AG04449 (cell line): ENCODE measurements at places on chromosomes 4 and X.

DNA sequence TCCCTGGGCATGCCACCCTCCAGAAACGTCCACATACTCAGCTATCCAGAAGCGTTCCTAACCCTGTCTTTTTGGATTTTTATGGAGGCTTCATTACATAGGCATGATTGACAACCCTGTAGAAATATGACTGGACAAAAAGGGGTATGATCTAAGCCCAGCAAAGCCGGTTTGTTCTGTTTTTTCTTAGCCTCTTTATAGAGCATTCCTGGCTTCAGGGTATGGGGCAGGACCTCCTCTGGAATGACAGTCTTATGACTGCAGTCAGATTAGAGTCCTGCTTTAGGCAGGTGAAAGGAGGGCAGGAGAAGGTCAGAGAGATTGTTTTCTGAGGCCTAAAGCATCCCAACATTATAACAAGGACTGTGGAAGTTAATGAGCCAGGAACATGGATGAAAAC is 137.4 kb downstream of the DCLK2 start:
- DNase-seq, result no peak

DNA sequence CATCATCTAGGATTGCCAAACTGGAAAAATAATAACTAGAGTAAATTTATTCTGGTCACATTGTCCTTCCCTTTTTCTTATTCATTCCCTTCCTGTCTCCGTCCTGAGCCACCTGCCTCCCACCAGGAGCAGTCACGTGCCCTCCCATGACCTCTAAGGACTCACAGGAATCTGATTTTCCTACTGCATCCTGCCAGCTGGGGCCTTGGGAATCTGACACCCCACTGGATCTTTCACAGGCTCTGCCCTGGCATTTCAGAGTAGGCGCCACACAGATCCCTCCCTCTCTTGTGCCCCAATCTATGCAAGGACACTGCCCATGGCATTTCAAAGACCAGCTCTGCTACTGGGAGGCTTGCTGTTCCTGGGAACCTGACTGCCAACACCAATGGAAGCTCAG is 520.5 kb downstream of the PPARGC1A start:
- DNase-seq, result no peak

DNA sequence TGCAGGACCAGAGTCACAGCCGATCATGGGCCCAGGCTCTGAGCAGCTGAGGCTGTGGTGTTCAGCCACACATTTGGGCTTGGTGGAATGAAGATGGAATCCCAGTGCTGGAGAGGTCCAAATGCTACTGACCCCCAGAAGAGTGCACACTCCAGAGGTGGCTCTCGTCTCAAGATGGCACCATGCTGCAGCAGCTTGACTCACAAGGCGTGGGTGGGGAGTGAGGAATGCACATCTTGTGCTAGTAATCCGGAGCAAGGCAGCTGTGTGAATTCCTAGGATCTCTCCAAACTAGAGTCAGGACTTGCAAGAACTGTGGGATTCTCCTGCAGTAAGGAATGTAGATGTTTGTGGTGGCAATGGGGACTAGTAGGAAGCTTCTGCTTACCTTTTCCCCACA is 28.7 kb downstream of the RAB28 start:
- peak; percentile 58 for DNase-seq

DNA sequence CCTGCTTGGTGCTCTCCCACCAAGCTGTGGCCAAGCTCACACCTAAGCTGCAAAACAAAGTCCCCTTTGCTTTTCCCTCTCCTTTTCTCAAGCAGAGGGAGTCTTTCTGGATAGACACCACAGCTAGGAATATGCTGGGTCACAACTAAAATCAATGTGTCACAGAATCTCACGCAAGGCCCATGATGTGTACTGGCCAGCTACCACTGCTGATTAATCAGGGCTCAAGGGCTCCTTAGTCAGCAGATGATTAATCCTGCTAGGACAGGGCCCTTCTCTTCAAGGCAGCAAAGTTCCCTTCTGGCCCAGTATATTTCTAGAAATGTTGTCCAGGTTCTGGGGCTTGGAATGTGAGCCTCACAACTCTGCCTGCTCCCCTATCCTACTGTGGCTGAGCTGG is 32.0 kb upstream of the TENT5D start:
- DNase-seq, result no peak

DNA sequence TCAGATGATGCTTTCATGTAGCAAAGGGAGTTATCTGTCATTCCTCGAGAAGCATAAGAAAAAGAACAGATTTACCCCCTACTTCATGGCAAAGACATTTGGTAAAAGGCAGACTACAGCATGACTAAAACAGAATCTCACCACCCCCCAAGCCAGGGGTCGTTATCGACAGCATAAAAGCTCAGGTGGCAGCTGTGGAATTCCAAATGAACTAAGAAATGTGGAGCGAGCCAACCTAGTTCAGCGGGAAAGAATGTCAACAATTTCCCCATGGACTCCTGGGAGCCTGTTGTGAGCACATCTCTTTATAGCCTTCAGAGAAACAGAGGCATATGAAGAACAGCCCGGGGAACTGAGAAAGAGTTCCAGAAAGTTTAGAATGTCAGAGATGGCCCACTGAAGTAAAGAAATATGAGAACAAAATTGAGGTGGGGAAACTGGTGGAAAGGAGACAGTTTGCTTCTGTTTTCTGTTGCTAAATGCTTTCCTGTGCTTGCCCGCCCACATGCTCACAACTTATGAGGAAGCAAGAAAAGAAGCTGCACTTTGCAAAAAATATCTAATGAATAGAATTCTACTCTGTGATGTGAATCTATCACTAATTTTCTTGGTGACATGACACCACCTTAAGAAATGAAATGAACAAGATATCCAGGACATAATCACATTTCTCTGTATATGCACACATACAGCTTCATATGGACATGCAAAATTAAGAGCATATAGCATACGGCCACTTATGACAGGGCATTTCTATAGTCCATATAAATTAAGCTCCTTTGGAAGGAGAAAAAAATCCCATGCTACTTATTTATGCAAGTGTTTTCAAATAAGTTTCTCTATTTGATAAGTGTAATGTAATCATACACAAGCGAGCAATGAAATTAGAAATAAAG is 135.3 kb upstream of the MID1 start:
- peak; percentile 31 for DNase-seq

DNA sequence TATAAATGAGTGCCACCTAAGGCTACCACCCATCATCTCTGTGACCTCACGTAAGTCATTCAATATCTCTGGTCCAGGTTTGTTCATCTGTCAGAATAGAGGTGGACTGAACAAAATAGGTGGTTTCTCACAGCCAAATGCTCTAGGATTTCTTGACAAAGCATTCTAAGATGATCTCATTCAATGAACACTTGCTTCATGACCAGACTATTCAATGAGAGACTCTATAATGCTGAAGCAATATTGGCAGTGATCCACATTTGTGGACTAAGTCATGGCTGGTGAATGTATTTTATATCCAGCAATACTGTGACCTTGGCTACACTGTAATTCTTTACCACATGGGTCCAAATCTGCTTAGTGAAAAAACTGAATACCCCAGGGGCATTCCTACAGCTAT is 37.9 kb downstream of the LDB2 start:
- peak; percentile 91 for DNase-seq

DNA sequence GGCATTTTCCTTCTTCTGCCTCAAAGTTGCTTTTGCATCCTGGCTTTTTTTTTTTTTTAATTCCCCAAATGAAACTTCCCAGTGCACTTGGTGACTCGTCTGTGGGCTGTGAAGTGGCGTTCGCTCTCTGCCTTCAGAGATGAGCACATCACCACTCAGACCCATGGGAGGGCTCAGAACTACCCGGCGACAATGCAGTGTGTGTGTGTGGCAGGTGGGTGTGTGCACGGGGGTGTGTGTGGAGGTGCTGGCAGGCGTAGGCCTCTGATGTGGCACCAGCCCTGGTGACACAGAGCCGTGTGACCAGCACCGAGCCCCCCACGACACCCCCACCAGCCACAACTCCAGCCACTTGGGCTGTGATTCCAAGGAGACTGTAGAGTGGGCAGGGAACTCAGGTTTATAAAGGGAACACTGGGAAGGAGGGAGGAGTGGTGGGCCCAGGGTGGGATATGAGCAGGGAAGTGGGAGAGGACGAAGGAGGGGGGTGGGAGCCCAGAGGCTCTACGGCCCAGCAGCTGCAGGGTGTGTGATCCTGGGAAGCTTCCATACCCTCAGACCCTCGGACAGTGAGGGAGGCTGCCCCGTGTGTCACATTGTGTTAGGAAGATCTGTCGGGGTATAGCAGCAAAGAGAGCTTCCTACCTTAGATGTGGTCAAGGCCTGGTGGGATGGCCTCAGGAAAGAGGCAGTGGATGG is 6.0 kb upstream of the WFS1 start:
- no peak for DNase-seq

DNA sequence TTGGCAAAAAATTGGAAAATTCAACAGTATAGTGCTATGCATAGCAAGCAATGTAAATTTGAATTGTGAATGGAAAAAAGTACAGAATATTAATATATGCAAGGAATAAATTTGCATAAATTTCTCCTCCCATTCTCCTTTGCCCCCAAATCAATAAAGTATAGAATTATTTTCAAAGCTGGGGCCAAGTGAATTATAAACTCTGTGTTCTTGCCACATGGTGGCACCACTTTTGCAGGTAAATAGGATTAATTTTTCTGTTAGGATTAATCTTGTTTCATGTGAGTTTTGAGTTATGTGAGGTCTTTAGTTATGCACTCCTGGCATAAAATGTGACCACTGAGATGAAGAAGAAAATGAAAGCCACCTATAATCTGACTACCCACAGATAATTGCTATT is 19.9 kb downstream of the COPS4 start:
- DNase-seq, result no peak

DNA sequence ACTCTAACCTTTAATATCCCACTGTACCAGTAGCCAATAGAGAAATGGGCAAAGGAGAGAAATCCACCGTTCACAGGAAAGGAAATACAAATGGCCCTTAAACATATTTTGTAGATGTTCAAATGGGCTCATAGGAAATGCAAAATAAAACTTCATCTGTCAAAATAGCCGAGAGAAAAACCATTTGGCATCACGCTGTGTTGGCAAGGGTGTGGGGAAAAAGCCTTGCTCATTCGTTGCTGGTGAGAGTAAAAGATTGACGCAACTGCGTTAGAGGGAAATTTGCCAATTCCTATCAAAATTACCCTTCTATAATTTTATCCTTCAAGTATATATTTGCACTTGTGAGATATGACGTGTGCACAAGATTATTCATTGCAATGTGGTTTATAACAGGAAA is 131.9 kb downstream of the EIF4E start:
- no peak for DNase-seq

DNA sequence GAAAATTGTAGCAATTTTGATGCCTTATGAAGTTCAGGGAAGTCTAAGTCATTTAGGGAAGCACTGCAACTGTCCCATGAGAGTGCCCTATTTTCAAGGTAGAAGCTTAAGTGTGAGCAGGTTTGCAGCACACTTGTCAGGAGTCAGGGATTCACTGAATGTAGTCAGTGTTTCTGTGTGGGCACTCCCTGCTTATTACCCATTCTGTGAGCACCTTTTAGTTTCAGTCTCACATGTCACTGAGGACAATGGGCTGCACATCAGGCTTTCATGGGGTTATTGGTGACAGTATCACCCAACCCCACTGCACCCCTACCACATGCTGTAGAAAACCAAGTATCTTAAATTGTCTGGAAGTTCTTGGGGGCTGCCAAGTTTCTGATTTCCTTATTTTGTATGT is 2.9 kb upstream of the CCNG2 start:
- no peak for DNase-seq

DNA sequence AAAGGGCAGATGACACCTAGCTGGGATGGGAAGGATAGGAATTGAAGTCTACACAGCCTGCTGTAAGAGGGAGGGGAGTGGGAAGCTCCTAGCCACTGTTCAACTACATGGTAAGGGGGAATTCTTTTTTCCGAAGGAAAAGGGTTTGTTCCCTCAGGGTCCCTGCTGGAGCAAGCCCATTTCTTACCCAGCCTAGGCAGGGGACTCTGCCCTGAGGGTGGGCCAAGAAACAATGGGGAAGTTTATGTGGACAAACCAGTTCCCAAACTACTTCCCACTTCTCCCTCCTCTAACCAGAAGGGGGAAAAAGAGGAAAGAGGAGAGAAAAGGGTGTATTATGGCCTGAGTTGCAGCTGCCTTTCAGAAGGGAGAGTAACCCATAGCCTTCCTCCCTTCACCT is 13.5 kb upstream of the VSIG4 start:
- DNase-seq, result no peak

- no peak for DNase-seq
These were observed 75.4 kb downstream of the ABLIM2 start for GRCh38 chr4:8083086-8083825.

DNA sequence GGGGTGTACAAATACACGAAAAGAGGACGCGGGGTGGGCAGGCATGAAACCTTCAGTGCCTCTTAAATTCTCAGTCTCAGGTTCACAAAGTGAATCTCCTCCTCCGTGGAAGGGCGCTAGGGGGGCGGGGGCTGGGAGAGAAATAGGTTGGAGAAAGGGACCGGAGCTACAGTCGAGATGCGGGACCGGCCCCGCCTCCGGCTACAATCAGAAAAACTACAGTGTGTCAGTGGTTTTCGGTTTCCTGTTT is 3.4 kb downstream of the MAML3 start:
- DNase-seq, result no peak

DNA sequence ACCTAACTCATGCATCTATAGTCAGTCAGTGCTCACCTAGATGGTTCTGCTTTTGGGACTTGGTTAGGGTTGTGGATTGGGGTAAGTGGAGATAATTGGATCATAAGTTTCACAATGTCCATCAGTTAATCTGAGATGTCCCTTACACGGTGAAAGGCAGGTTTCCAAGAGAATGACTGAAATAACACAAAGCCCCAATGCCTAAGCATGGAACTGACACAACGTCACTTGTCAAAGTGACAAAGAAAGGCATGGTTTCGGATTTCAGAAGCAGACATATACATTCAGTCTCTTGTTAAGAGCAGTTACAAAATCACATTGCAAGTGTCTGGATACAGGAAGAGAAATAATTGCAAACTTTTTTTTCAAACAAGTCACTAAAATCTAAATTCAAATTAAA is 1456.9 kb downstream of the TECRL start:
- DNase-seq, result no peak

DNA sequence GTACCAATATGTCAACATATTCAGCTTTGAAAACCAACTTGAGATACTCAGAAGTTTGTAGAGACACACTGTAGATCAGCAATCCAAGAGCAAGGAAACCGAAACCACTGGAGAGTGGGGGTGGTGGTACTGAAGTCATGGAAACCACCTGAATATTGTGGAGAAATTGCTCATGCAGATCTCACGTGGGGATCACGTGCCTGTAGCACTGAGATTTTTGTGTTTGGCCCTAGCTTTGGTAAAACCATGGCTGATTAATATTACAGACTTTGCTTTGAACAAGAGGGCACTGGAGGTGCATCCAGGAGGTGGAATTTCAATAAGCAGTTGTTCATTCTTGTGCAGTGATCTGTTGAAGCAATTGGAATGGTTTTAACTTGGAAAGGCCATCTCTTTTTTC is 47.2 kb downstream of the GBA3 start:
- DNase-seq, result no peak

GRCh38 chr4:174086829-174087799 is 196.4 kb downstream of the FBXO8 start:
- DNase-seq, result no peak
